ENCODE measurements at places on chromosomes 3 and 15.

GRCh38 chr15:70149667-70150404 lies 52.1 kb upstream of the TLE3 start:
- DNase-seq = no peak

GRCh38 chr3:41726891-41727290 lies 235.0 kb downstream of the ULK4 start:
- DNase-seq = no peak

DNA sequence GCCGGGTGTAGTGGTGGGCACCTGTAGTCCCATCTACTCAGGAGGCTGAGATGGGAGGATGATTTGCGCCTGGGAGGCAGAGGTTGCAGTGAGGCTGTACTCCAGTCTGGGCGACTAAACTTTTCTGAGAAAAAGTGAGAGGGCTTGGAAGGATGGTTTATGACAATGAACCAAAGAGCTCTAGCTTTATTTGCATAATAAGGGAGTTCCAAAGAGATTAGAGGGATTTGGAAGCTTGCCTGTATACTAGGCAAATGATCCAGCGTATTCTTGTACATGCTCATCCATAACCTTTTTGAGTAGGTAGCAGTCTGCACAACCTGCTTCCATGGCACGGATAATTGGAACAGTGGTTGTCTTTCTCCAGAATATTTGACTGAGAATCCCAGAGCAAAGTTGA lies 251.1 kb downstream of the CHL1 start:
- DNase-seq = no peak

DNA sequence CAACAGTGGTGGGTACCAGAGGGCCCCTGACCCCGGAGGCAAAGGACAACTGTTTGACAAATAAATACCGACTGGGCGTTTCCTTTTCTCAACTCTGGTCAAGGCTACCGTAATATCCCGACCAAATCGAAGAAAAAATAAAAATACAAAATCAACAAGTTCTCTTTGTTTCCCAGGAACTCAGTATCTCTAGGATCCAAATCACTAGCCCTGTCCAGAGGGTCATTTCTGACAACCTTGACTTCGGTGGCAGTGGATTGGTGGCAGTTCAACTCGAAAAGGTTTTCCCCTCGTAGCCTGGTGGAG lies 456 bp upstream of the DGKG start:
- DNase-seq = no peak

DNA sequence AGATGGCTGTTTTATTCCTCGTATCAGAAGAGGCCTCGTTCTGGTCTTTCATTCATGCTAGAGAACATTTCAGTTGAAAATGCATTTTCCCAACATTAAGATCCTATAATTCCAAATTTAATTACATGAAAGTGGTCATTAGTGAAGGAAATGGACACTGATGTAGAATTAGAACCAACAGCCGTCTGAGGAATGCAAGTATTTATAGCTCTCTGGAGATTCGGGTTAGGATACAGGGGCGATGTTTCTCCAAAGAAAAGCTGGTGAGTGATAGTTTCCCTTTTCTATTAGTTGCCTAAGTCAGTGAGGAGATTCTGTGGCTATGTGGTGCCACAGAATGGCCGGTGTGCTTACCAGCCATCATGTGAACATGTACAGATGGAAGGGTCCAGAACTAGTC lies 109.0 kb upstream of the IL12A start:
- DNase-seq = no peak

DNA sequence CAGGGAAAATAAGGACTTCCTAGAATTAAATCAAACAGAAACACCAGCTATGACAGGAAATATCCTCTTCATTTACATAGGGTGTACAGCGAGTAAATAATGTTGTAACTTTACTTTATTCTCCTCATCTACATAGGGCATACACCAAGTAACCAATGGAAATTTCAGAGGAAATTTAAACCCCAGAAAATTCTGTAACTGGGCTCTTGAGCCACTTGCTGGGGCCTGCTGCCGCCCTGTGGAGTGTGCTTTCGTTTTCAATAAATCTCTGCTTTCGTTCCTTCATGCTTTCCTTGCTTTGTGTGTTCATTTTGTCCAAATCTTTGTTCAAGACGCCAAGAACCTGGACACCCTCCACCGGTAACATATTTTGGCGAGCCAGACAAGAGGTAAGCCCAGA lies 990.4 kb upstream of the CADM2 start:
- DNase-seq = no peak

DNA sequence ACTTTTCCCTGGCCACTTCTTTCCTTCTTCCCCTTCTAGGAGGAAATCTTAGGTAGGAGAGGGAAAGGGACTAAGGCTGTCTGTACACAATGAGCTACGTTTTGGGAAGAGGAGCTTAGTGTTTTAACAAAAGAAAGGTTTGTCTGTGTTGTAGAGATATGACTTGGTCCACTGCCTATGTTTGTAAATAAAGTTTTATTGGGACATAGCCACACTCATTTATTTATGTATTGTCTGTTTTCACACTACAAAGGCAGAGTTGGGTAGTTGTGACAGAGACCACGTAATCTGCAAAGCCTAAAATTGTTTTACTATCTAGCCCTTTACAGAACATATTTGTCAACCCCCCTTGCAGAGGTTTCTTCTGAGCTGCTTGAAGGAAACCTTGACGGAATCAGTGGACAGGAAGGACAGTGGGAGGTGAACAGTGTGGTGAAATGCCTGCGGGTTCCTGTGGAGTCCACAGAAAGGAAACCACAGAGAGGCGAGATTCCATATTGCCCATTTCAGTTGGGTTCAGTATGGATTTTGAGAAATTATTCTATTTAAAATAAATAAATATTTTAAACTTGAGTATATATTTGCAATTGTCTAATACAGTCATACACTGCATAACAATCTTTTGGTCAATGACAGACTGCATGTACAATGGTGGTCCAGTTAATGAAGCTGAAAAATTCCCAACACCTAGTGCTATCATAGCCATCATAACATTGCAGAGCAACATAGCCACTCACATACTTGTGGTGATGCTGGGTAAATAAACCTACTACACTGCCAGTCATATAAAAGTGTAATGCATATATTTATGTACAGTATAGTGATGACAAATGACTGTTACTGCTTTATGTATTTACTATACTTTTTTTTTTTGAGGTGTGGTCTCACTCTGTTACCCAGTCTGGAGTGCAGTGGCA lies 157.9 kb upstream of the NUDT16 start:
- DNase-seq = no peak

GRCh38 chr3:96813820-96814650 lies at the start of gene EPHA6:
Gene EPHA6, plus strand, starts transcription at chr3:96814594.
- DNase-seq = no peak

DNA sequence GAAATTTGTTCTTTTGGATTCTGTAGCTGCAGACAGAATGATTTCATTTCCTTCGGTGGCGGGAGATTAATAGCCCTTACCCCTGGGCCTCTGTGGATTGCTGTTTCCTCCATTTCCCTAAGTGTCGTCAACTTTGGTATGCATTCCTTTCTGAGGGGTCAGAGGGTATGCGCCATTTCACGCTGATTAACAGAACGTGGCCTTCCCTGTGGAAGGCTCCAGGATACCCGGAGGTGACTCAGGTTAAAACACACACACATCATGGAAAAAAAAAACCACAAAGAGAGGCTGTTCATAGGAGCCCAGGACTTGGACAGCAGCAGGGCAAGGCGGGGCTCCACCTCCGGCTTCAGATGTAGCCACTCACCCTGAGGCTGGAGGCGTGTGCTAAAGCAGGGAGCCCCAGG lies 51.9 kb downstream of the EPHB1 start:
- DNase-seq = no peak

DNA sequence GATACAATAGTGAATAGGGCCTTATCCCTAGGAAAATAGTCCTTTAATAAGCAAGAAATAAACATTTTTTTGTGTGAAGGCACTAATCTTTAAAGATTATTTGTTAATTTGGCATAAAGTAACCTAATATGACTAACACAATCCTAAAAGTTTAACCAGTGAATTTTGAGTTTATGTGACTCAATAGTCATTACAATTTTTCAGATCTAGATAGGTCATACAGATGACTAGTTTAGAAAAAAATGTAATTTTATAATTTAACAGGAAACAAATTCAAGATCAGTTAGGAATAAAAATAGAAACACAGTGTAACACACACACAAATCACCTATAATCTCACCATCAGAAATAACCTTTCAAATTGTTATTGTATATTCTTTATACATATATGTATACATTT lies 620.7 kb upstream of the ALCAM start:
- no peak for DNase-seq

- no peak for DNase-seq
Measured at GRCh38 chr3:76487446-76487845, 552.5 kb upstream of the ROBO2 start.

GRCh38 chr15:101065570-101066221 lies 146.5 kb downstream of the LRRK1 start:
- DNase-seq = no peak

- no peak for DNase-seq
Measured at GRCh38 chr15:79218588-79219200, 63.8 kb upstream of the ANKRD34C start.

GRCh38 chr3:40971191-40972168 lies 227.8 kb upstream of the CTNNB1 start:
- DNase-seq = peak; percentile 29

- DNase-seq = no peak
Measured at GRCh38 chr3:185965496-185965895, 27.7 kb upstream of the TRA2B start.

DNA sequence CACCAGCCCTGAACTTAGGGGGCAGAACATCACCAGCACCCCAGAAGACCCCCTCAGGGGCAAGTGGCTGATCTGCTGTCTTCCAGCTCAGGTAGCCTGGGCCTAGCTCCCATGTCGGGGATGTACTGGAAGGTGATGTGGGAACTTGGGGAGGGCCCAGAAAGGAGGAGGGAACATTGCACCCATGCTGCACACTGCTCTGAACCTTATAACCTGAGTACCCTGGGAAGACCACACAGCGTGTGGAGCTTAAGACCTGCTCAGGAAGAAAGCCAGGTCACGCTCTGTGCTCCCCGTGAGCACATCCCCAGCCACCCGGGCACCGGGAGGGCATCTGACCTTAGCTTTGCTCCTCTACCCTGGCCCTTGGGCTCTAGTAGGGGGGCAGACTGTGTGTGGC lies 159.4 kb downstream of the ATP10A start:
- no peak for DNase-seq

DNA sequence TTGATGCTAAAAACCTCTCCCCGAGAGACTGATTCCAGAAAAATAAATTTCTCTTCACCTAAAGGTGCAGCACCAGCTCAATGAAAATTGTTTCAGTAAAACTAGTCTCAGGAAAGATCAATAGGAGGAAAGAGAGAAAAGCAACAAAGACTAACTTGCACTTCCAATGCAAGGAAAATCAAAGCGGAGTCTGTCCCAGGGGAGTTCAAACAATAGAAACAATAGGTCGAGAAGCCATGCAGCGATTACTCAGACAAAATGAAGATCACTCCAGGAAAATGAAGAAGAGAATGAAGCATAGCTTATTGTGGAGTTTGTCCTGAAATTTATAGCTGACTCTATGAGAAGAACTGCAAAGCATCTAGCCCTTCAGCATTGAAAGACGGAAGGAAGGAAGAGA lies 105.1 kb upstream of the FRMD4B start:
- DNase-seq = no peak
